Esophagus squamous epithelium (tissue), 5 donors: ENCODE measurements at places on chromosomes 5 and 9. TPM values are rescaled to one million over a fixed set of nuclear protein-coding genes. Genes with fewer than 3 reads are reported as not detected.

DNA sequence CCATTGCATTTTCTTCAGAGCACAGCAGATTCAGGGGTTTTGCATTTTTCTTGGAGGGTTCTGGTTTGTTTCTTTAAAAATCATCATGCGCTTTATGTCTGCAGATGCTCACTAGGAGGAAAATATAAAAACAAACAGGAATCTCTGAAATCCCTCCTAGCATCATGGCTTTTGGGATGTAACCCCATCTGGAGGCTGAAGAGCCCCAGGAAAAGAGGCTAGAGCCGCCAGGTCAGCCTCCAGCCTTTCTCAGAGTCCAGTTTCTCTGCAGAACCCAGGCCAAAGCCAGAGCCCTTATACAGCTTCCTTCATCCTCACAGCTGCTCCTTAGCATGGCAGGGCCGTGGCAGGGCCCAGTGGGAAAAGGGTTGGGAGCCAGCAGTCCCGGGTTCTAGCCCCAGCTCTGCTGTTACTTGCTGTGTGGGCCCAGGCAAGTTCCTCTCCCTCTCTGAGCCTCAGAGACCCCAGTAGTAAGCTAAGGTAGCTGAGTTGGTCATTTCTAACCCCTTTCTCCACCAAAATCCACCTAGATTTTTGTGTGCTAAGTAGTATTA lies 62.1 kb downstream of the PAX5 start:
- no peak for DNase-seq

DNA sequence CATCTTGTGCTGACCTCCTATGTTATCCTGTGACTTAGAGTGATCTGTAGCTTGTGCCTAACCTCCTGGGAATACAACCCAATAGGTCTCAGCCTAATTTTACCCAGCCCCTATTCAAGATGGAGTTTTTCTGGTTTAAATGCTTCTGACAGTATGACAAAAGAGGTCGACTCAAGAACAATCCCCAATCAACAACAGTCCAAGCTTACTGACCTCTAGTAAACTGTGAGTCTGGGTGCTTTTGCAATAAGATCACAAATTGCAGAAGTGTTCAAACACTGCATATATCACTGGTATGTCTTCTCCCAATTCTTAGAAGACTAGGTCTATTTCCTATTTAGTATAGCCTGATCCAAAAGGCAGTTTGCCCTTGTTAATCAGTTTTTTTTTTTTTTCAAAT lies 323.5 kb upstream of the PTGER4 start:
- DNase-seq: no peak

GRCh38 chr5:55421074-55421529 lies 113.3 kb downstream of the MTREX start:
- no peak for DNase-seq

- DNase-seq: no peak
Observed at GRCh38 chr5:113084402-113085083, 107.9 kb downstream of the DCP2 start.

GRCh38 chr5:1743769-1744085 lies 55.9 kb downstream of the MRPL36 start:
- DNase-seq: no peak

GRCh38 chr5:96538808-96539250 lies 105.8 kb upstream of the PCSK1 start:
- no peak for DNase-seq

- no peak for DNase-seq
Observed at GRCh38 chr9:31745886-31746285, 638.6 kb upstream of the ACO1 start.

- DNase-seq: no peak
Observed at GRCh38 chr9:135960411-135961276, 529 bp downstream of the UBAC1 start.

DNA sequence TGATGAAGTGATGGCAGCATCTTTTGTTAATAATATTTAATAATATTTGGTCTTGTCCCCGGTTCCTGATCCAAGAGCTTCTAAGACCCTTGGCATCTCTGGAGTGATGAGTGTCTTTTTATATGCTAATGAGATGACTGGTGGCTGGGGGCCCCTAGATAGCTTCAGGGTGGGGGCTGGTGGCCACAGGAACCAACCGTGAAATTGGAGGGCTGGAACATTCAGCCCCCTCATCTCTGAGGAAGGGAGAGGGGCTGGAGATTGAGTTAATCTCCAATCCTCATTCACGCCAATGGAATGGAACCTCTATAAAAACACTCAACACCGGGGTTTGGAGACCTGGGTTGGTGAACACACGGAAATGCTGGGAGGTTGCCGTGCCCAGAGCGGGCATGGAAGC lies 78.2 kb upstream of the RAPGEF1 start:
- DNase-seq: no peak

GRCh38 chr5:169350759-169351240 lies 49.9 kb upstream of the SLIT3 start:
- no peak for DNase-seq

DNA sequence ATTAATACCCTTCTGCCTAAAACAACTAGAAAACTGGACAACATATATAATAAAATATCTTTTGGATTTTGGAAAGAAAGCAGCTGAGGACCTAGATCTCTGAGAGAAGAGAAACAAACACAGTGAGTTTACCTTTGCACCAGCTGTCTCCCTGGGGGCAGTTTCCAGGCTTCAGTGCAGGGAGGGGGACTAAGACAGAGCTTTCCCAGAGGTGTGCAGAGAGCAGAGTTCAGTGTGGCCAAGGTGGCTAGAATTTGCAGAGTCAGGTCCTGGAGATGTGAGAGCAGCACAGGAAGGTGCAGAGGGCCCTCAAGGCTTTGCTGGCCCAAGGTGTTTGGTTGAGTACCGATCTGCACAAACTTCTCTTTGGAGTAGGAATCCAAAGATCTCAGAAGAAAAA lies 26.3 kb upstream of the PTPDC1 start:
- DNase-seq: no peak

GRCh38 chr9:69319324-69320025 lies 5.5 kb upstream of the ENTREP1 start:
- no peak for DNase-seq

DNA sequence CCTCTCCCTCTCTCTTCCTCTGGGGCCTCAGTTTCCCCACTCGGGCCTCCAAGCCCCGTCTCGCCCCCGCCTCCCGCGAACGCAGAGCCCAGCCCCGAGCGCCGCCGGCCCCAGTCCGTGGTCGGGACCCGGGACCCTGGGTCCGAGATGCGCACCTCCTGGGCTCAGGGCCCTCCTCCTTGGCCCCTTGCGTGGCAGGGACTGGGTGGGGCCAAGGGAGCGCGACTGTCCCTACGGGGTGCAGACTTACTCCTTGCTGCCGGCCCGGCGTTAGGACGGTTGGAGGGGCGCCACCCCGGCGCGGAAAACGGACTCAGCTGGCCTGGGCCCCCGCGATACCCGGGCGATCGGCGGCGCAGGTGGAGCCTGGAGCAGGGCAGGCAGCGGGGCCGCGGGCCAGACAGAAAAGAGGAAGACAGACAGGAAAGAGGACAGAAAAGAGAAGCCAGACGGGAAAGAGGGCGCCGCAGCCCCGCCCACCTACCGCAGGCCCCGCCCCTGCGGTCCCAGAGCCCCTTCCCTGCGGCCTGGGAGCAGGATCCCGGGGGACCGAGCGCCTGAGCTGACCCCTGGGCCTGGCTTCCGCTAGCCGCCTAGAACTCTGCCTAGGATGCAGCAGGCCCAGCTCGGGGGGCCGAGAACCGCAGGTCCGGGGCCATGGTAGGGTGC lies at the start of gene GBGT1:
Gene GBGT1, minus strand, starts transcription at position 411 of the 669 bp plus-strand sequence. CDS start 1,502 bp downstream, outside the sequence.
- DNase-seq: no peak

DNA sequence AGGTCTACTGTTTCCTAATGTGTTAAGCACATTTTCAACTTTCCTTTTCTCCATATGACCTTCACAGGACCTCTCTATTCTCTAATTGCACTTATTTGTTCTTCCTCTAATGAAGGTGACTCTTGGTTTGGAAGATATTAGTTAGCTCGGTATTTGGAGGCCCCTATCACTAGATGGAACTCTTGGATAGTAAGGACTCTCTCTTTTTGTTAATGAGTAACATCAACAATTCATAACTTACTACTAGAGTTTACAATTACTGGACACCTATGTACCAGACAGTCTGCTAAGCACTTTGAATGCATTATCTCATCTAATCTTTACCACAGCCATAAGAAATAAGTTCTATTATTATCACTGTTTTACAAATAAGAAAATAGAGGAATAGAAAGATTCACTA lies 23.4 kb upstream of the PAM start:
- DNase-seq: no peak

GRCh38 chr9:13896922-13897835 lies 416.8 kb downstream of the NFIB start:
- DNase-seq: no peak

DNA sequence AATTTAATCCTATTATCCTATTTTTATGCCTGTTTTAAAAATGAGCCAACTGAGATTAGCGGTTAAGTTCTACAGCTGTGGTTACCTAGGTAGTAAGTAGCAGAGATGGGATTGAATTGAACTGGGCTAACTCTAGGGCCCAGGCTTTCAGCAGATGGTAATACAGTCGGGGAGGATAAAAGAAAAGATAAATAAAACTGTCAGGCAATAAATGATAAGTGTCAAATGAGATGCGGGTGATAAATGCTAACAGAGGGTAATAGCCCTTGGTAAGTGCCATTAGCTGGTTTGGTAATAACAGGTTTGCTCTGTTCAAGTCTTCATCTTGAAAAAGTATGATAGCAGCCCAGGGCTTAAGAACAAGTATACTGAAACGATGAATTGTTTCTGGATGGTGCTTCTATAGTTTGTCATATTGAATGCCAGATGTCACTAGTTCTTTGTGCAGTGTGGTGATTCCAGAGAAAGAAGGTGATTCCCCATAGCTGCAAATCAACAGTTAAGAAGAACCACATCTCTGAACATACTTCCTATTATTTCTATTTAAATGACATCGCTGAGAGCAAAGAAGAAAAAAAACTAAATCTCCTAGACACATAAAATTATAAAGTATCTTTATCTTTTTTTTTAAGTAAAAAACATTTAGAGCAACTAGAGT lies 360.8 kb upstream of the PANK3 start:
- no peak for DNase-seq

Gene CRB2
- total RNA-seq: not detected

Gene TMEM215
- not detected for total RNA-seq

Gene SKP2
- 13.9 TPM for total RNA-seq

Gene HEMGN
- not detected for total RNA-seq

Gene FAM221B
- not detected for total RNA-seq

Gene ADAMTSL1
- total RNA-seq: 0.80 TPM

Gene TAS2R1
- not detected for total RNA-seq

Gene PCDHB3
- total RNA-seq: 0.76 TPM
